ENCODE measurements at places on chromosomes 4 and X.

DNA sequence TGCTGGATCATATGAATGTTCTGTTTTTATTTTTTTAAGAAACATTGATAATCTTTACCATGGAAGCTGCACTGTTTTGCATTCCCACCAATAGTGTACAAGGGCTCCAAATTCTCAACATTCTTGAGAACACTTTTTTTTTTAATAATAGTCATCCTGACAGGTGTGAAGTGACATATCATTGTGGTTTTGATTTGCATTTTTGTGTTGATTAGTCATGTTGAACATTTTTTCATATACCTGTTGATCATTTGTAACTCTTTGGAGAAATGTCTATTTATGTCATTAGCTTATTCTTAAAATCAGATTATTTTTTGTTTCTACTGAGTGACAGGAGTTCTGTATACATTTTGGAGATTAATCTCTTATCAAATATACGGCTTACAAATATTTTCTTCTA is 408.5 kb downstream of the GLUD2 start:
- no peak for DNase-seq

DNA sequence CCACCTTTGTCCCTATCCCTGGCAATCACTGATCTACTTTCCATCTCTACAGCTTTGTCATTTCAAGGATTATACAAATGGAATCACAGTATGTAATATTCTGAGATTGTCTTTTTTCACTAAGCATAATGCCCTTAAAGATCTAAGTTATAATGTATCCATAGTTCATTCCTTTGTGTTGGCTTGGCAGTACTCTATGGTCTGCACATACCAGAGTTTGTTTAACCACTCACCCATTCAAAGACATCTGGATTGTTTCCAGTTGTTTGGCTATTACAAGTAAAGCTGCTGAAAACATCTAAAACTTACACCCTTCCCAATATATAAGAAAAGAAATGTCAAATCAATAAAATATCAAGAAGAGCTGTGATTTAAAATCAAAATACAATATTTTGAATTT is 26.0 kb upstream of the AWAT1 start:
- DNase-seq: no peak

DNA sequence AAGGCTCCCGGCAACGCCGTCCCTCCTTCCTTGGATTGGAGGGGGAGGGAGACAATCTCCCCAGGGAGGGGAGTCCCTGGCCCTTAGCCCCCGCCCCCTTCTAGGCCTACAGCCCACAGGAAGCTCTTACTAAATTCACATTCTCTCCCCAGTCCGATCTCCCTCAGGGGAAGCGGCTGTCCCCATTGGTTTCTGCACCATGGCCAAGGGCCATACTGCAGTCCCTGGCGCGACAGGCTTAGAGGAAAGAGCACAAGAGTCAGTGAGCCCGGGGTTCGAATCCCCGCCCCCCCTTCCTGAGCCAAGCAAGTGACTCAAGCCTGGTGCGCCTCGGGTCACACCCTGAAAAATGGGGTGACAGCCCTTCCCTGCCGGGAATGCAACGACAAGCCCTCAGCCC is 1.1 kb downstream of the ABLIM2 start:
- DNase-seq: no peak

DNA sequence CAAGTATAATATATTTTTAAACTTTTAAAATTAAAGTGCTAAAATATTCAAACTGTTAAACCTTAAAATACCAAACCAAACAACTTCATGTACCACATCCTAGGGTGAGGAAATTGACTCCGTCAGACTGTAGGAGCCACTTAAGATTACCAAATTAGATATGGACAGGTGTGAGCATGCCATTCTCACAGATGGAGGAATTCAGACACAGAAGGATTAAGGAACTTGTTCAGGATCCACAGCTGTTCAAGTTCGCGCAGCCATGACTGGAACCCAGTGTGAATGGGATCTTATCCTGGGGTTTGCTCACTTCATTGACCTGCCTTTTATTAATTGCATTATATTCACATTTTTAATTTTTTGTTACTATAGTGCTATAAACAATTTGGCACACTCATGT is 224.9 kb upstream of the PCDH7 start:
- DNase-seq: no peak

All from Caco-2 (cell line).